Pancreas (tissue), 10 donors: ENCODE measurements at places on chromosomes 4 and X. TPM values are rescaled to one million over a fixed set of nuclear protein-coding genes. Genes with fewer than 3 reads are reported as not detected.

GRCh38 chr4:3772632-3773031 lies 6.4 kb downstream of the ADRA2C start:
- no peak for DNase-seq

DNA sequence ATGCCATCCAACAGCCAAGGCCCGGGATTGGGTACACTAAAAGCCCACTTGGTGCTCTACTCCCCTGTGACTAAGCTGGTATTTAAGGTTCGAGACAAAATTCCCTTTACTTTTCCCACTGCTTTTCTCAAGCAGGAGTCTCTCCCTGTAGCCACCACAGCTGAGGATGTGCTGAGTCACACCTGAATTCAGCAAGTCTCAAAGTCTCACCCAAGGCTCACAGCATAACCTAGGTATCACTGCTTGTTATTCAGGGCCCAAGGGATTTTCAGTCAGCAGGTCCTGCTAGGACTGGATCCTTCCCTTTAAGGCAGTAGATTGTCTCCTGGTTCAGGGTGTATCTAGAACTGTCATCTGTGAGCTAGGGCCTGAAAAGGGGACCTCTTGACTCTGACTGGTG lies 39.2 kb downstream of the FMR1NB start:
- DNase-seq = no peak

- no peak for DNase-seq
These were observed 270.0 kb upstream of the PABPC4L start for GRCh38 chr4:134471569-134471968.

GRCh38 chrX:49878128-49878833 lies 1.0 kb upstream of the USP27X start:
- DNase-seq = no peak

DNA sequence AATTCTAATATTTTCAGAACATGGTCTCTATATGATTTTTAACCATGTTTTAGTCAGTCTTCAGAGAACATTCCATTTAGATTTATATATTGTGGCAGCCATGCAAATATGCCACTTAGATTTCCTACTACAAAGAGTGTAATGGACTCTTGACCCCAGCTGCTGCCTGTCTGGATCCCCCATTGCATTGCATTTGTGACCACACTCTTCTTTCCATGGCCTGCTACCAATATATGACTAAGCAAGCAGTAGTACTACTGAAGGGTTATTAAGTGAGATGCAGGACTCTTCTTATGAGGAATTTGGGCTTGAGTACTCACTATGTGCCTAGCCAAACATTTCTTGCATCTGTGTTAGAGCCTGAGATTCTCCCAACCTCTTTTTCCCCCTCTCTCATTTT lies 306.8 kb downstream of the PDHA2 start:
- no peak for DNase-seq

DNA sequence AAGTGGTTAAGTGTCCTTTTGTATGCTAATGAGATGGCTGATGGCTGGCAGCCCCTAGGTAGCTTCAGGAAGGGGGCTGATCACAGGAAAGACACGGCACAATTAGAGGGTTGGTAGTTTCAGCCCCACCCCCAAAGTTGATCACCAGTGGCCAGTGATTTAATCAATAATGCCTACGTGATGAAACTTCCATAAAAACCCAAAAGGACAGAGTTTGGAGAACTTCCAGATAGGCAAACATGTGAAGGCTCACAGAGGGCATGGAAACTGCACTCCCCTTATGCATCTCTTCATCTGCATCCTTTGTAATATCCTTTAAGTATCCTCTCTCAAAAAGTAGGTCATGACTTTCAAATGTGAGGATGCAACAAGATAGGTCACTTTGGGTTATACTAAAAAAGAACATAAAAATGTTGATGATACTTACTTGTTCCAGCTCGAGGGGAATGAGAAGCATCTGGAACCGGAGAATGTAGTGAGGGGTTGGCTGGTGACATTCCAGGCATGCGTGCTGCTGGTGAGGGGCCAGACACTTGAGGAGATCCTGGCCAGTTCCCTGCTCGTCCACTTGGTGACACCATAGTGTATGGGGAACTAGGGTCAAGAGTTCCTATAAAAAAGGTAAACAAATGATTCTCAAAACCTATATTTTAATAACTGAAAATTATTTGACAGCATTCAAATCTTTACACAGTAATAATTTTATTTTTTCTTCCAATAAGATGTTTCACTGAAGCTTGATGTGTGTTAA lies 16.7 kb upstream of the CXorf38 start:
- no peak for DNase-seq

- no peak for DNase-seq
These were observed 6.8 kb upstream of the SOWAHB start for GRCh38 chr4:76904646-76905190.

DNA sequence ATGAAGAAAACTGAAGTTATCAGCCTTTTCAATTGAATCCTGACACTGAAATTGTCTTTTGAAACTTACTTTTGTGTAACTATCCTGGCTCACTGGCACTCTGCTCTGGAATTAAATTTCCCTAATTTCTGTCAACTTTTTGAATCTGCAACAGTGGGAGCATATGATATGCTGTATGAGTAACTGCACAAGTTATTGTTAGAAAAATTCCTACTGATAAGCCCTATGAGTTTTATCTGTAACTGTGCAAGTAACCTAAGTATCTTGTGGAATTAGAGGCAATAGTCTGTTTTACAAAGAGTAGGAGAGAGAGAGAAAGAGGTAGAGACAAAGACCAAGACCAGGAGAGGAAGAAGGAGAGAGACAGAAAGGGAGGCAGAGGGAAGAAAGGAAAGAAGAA lies 9.2 kb upstream of the HPGD start:
- DNase-seq = no peak

- DNase-seq = no peak
These were observed 262.7 kb downstream of the RCHY1 start for GRCh38 chr4:75251547-75251946.

GRCh38 chr4:40329805-40330204 lies 5.3 kb upstream of the CHRNA9 start:
- no peak for DNase-seq

- no peak for DNase-seq
These were observed 9.9 kb downstream of the HMX1 start for GRCh38 chr4:8861576-8862295.

DNA sequence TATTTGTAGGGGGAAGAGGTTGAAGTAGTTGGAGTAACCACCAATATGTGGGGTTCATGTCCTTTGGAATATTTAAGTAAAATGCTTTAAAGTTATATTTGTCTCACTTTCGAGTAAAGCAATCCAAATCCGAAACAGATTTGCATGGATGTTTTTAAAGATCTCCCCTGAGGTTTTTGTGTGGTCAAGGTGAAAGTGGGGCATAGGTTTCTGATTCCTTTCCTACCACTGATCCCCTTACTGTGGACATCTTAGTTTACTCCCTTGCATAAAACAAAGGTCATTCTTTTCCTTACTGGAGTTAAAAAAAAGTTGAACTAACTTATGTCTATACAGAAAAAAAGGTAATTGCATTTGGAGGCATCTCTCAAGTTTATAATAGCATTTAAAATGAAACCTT lies 71.9 kb upstream of the PHOX2B start:
- no peak for DNase-seq

- DNase-seq = peak; percentile 23
These were observed 73.0 kb upstream of the SCOC start for GRCh38 chr4:140300271-140300970.

DNA sequence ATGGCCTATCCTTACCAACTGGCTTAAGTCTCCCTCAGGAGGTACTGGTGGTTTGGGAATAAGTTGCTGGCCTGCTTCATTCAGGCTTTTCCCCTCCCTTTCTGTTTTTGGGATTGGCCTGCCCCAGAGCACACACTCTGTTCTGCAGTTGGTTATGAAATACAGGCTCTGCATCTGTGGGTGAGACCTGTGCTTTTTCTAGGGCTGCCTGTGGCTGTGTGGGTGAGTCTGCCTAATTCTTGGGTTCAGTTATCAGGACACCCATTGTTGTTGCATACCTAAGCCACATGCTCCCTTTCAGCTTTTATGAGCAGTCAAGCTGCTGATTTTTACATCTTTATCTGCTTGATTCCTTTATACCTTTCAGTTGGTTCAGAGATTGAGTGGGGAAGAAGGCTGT lies 19.0 kb upstream of the CWH43 start:
- no peak for DNase-seq

DNA sequence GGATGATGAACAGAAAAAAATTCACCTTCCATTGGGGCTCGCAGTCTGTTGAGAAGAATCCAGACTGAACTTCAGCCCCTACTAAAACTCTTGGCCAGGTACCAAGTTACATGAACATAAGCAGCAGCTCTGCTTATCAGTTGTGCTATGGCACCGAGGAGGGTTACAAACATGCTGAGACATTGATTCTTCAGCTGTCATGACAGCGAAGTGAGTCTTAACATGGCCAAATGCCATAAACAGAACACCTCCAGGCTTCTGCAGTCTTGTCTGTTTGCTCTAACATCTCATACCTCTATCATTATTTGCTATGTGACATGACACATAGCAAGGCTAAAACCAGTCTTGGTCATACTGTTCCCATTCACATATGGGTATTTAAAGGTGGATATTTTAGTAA lies 521.5 kb downstream of the GRID2 start:
- no peak for DNase-seq

GRCh38 chr4:95537863-95538488 lies 10.8 kb downstream of the UNC5C start:
- no peak for DNase-seq

- DNase-seq = no peak
These were observed 336.4 kb downstream of the ARHGAP10 start for GRCh38 chr4:148068065-148068911.

DNA sequence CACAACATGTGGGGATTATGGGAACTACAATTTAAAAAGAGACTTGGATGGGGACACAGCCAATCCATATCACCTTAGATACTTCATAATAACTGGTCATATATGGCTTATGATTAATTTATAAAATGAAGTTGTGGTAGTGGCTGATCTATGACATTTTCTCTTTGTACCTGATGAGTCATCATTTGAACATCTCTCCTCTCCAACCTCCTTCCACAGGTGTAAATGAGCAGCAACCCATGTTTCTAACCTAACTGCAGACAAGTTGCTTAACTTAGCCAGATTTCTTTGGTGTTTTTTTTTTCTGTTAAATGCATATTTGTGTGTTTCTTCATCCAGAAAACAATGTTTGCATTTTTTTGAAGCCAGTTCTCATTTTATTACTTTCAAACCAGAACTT lies 42.6 kb downstream of the SPANXA2 start:
- no peak for DNase-seq

GRCh38 chr4:173128199-173128890 lies 40.3 kb upstream of the GALNT7 start:
- no peak for DNase-seq

DNA sequence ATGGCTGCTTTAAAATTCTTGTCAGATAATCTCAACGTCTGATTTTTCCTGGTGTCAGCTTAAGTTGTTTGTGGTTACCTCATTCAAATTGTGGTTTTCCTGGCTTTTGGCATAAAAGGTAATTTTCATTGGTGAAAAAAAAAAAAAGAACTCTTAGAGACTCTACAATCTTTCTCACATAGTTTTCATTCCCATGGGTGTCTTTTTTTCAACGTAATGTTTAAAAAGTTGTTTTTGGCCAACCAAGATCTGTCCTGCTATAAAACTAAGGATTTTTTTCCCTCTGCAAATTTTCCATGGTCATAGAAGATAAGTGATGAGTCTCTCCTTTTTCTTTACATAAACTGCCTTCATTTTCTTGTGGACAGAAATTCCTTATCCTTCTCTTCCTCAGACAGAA lies 28.9 kb upstream of the RPS6KA6 start:
- no peak for DNase-seq

GRCh38 chr4:153152501-153153338 lies 51.5 kb upstream of the TRIM2 start:
- peak; percentile 77 for DNase-seq

GRCh38 chr4:7638984-7639789 lies 204.5 kb upstream of the PSAPL1 start:
- DNase-seq = no peak

- DNase-seq = no peak
These were observed 322.2 kb downstream of the ADGRL3 start for GRCh38 chr4:61522312-61522711.

GRCh38 chrX:120690344-120690743 lies 60.5 kb upstream of the C1GALT1C1 start:
- no peak for DNase-seq

- DNase-seq = no peak
These were observed 124.4 kb downstream of the NAF1 start for GRCh38 chr4:163042306-163042705.

DNA sequence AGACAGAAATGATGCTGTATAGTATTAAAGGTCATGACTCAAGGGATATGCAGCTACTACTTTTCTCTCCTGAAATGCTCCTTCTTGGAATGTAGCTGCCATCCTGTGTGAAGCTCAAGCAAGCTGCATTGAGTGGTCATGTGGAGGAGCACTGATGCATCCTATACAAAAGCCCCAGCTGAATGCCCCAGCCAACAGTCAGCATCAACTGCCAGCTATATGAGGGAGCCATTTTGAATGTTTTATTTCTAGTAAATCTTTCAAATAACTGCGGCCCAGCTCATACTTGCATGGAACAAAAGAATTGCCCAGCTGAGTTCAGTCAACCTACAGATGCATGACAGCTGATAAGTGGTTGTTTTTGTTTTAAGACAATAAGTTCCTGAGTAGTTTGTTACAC lies 165.0 kb upstream of the GEMIN8 start:
- no peak for DNase-seq

DNA sequence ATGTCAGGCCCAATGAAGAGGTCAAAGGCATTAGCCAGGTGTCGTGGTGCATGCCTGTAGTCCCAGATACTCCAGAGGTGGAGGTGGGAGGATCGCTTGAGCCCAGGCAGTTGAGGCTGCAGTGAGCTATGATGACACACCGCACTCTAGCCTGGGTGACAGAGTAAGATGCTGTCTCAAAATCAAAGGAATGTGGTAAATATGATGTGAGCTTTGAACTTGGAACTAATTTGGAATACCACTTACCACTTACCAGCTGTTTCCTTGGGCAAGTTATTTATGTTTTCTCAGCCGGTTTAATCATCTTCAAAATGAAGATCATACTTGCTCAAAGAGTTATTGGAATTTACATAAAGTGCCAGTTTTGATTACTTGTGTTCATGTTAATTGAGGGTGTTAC lies 23.8 kb upstream of the SEPSECS start:
- DNase-seq = no peak

DNA sequence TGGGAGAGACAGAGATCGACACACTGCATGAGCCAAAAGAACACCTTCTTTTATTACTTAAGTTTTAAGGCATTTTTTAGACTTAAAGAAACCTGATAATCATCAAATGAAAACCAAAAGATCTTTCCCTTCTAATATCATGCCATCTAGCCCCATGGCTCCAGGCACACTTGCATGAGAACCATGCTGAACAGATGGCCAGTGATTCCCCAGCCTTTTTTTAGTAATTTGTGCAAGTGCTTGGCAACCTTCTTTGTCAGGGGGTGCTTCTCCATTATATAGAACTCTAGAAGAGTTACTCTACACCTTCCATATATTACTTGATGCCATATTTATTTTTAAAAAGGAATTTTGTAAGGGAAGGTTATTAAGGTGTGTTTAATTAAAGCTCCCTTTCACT lies 182.2 kb upstream of the TEX13C start:
- no peak for DNase-seq

Gene PASD1
- not detected for total RNA-seq

Gene TMPRSS11B
- total RNA-seq = not detected

Gene LEF1
- 0.37 TPM for total RNA-seq

Gene SAGE1
- total RNA-seq = not detected

Gene CC2D2A
- total RNA-seq = 3.1 TPM

Gene P2RY8
- total RNA-seq = 0.63 TPM

Gene GRPR
- 10.3 TPM for total RNA-seq

Gene UCP1
- total RNA-seq = not detected

Gene NKX1-1
- not detected for total RNA-seq

Gene LRCH2
- total RNA-seq = 0.16 TPM

Gene PFKFB1
- total RNA-seq = 1.0 TPM

Gene AKAP4
- total RNA-seq = not detected

Gene CSAG1
- not detected for total RNA-seq

Gene STPG2
- 0.91 TPM for total RNA-seq
